ENCODE measurements at places on chromosomes 3 and 15.

GRCh38 chr3:98901119-98901391 is 440 bp downstream of the DCBLD2 start:
- DNase-seq: peak; percentile 82

GRCh38 chr15:89058876-89059405 is 29.3 kb upstream of the ABHD2 start:
- no peak for DNase-seq

DNA sequence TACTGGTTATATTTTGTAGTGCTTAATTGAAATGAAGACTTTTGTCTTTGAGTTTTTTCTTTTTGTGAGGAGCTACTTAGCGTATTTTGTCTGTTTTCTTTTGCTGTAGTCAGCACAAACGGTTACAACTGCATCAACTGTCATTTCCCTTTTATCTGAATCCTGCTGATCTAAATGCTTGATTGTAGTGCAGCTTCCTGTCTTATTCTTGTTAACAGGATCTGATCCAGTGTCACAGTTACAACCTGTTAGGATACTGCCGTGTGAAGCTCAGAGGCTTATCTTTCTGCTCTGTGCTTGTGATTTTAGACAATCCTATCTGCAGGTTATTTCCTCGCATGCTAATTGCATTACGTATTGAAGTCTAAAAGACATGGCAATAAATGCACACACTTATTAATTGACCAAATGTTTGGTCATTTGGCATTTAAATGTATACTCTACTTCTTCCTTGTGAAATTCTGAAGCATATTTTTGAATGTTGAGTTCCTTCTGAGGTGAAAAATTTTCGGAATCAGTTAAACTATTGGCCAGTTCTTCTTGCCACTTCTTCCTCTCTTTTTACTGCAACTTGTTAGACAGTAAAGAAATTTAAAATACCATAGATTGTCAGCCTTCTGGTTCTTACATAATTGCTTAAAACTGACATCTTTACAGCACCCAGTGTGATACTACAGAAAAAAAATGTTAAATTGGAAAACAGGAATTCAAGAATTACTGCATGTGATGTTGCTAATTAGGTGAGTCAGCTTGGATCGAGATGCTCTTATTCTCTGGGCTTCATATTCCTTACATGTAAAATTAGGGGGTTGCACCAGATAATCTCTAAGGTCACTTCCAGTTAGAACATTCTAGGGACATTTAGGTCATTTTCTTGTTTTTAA is 168.2 kb downstream of the MBNL1 start:
- no peak for DNase-seq

DNA sequence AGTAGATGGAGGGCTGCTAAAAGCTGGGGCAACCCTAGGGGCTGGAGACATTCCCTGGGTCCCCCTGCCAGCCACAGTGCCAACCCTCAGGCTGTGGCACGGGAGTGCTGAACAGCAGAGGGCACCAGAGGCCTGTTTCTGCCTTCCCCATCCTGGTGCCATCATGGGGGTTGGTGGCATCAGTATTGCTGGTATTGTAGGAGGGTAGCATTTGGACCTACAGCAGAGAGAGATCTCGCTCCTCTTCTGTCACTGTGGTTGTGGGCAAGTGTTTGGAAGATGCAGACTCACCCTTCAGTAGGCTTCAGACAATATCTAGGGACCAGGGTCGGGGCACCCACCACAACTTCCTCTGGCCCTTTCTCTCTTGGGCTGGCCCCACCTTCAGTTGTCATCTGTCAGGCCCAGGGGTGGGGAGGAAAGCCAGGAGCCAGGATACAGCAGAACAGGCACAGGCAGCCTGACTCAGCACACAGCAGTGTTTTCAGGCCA is 123.5 kb downstream of the RPLP1 start:
- peak; percentile 93 for DNase-seq

DNA sequence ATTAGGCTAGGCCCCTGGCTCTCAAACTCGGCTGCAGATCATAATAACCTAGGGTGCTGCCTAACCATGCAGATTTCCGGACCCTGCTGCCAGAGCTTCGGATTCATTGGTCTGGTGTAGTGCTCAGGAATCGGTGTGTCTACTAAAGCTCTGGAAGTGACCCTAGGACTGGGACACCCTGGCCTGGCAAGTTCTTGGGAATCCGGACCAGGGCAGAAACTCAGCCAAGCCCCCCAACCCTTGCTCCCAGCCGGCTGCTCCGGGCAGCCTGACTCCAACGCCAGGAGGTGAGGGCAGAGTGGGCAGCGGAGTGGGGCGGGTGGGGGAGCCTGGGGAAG is 23.0 kb downstream of the IGDCC3 start:
- DNase-seq: no peak

GRCh38 chr3:76990606-76991005 is 49.3 kb upstream of the ROBO2 start:
- DNase-seq: no peak

DNA sequence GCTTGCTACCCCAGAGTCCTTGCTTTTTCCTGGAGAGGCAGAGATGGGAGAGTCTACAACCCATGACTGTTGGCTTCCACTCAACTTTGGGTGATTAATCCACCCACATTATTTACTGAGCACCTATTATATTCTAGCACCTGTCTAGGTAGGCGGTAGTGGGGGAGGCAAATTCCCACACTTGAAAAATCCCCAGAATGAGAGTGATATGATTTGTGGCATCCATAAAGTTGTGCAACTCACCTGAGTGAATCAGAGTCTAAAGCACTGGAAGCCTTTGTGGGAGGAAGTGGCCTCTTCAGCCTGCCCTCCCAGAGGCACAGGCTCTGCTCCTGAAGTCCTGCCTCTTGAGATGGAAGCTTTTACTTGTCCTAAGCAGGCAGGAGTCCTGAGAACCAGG is 40.4 kb upstream of the CTNNB1 start:
- peak; percentile 26 for DNase-seq

- peak; percentile 88 for DNase-seq
Observed at GRCh38 chr3:193843474-193844301, 250.7 kb downstream of the OPA1 start.

- no peak for DNase-seq
Observed at GRCh38 chr3:64083575-64083974, 60.3 kb upstream of the PSMD6 start.

GRCh38 chr3:173988909-173989308 is 591.4 kb downstream of the NLGN1 start:
- DNase-seq: no peak

DNA sequence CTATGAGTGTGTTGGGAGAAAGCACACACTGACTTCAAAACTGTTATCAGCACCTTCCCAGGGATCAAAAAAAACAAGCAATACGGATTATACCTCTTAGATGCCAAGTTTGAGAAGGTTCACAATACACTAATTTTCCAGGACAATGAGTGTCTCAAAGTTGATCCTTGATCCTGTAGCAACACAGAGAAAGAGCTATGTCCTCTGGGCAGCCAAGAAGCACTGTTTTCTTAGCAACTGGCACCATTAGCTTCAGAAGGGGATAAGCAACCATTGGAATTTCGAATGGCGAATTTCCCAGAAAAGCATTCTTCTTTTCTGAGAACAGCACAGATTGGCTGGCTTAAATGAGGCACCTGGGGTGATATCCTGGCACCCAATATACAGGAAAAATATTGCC is 270.3 kb upstream of the RORA start:
- DNase-seq: no peak

- DNase-seq: peak; percentile 63
Observed at GRCh38 chr3:141452045-141452444, 34.8 kb upstream of the RASA2 start.

DNA sequence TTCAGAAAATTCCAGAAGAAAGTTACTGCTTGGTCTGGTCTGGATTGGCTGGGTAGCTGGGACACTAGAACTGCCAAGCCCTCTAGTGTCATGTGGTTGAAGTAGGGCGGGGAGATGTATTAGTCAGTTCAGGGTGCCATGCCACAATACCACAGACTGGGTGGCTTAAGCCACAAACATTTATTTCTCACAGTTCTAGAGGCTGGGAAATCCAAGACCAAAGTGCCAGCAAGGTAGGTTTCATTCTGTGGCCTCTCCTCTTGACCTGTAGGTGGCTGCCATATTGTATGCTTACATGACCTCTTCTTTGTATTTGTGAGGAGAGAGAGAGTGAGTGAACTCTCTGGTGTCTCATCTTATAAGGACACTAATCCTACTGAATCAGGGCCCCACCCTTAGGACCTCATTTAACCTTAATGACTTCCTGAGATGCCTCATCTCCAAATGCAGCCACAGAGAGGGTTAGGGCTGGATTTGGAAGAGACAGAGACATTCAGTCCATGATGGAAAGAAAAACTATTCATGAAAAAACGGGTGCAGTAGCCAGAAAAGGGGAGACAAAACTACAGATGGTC is 18.1 kb upstream of the ZSCAN2 start:
- peak; percentile 26 for DNase-seq

- DNase-seq: no peak
Observed at GRCh38 chr15:62920682-62921502, 121.7 kb upstream of the TPM1 start.

GRCh38 chr3:138443521-138444503 is 9.4 kb downstream of the ESYT3 start:
- DNase-seq: no peak

DNA sequence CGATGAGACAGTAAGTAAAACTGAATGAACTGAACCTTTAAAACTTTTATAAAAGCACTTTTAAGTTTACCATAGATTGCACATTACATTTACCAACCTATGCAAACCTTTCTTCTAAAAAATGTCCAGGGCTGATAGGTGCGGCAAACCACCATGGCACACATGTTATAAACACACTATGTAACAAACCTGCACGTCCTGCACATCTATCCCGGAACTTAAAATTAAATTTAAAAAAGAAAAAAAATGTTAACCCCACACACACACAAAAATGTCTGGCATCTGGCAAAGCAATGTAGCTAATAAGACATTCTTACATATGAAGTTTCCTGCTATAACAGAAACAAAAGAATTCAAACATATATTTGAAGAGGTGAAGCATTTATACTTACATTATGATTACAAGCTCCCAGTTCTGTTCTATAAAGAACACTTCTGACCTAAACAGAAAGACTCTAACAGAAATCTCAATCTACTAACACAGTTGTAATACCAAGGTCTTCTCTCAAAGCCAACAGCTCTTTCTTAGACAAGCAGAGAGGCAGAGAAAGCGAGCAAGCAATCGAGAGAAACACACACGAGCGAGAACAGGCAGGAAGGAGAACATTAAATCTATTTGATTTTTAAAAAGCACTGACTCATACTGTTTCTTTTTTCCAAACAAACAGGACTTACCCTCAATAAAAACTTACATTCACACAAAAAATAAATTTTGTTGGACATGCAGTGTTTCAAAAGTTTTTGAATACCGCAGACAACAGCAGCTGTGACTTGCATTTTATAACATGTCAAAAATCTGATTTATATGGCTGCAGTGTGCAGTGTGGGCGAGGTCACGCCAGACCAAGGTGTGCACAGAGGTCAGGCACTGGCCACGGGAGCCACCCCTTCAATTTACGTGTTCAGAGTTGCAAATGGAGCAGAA is at the start of gene NRG4:
TSS of gene NRG4 (minus strand) at position 798 of the 925 bp plus-strand sequence. CDS start 1,194 bp downstream, outside the sequence.
- peak; percentile 62 for DNase-seq

DNA sequence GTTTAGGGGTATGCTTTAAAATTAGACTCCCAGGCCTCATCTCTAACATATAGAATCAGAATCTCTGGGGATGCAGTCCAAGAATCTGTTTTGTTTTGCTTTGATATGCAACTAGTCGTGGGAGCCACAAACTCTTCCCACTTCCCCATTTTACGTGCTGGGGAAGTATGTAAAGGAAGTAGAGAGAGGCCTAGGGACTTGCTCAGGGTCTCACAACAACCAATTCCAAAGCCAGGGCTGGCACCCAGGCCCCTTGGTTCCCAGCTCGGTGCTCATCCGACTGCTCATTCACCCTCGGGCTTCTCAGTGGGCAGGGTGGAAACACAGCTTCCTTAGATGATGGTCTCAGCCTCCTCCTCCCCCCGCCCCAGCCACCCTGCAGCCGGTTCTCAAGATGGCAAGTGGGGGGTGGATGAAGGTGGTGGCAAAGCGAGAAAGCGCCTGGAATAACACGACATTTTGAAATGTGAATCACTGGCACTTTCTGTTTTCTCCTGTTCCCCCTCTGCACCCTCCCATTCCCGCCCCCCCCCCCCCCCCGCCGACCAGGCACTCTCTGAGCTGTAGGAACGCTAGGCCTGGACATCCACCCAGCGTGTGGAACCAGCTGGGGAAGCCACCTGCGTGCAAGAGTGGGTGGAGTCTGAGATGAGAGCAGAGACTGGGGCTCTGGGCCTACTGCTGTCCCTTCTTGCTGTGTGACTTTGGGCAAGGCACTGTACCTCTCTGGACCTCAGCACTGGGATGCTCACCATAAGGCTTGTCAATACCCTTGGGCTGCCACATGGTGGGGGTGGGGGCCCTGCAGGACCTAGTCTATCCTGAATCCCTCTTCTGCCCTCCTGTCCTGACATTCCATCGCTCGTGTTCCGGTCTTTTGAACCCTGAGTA is 214.5 kb downstream of the RPLP1 start:
- no peak for DNase-seq

DNA sequence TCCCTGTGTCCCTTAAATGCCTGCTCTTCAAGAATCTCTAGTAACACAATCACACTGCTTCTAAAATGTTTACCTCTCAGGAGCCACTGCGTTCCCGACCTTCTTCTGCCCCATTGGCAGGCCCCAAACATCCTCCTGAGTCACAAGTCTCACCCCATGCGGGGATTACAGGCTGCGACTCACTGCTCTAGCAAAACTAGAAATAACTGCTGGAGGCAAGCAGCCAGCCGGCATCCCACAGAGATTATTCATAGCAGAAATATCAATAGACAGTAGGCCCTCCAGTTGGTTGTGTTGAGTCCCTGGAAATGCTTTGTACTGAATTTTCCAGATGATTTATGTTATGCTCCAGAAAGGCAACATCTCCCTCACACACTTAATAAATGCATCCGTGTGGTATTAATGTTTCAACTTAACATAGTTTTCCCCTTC is 64.8 kb downstream of the RFTN1 start:
- DNase-seq: no peak

- no peak for DNase-seq
Observed at GRCh38 chr15:70258369-70259027, 160.8 kb upstream of the TLE3 start.

- no peak for DNase-seq
Observed at GRCh38 chr3:100175637-100176280, 61.5 kb upstream of the FILIP1L start.

DNA sequence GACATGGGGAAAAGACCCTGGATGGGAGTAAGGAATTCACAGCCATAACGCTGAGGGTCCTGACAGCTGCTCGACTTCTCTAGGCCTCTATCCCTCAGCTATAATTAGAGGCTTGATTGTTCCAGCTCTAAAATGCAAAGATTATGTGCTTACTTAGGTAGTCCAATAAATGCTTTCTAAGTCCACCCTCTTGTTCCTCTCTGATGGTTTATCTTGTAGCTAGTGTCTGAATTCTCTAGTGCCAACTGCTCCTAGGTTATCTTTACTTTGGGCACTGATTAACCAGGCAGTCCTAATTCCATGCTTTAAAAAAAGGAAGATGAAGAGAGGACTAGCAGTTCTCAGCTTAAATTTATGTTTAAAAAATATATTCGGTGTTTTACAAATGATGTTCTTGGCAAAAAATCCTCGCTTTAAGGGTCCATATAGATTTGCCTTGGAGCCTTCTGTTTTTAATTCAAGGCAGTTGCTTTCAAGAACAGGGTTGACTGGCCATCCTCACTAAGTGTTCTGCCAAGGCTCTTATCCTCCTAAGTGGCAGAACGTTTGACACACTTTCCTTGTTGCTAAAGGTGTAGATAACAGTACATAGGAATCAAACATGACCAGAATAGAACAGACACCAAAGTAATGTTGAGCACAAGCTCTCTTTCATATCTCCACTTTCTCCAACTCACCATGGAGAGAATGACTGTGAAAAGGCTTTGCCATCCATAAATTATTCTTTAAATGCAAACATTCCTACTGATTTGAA is 60.6 kb downstream of the THRB start:
- no peak for DNase-seq

- no peak for DNase-seq
Observed at GRCh38 chr3:21944251-21944650, 193.2 kb upstream of the ZNF385D start.
